GM23248 (cell line): ENCODE measurements at places on chromosomes 11 and 22. TPM values are rescaled to one million over a fixed set of nuclear protein-coding genes. Genes with fewer than 3 reads are reported as not detected.

GRCh38 chr11:114132944-114133394 lies 73.5 kb downstream of the ZBTB16 start:
- peak; percentile 91 for DNase-seq

DNA sequence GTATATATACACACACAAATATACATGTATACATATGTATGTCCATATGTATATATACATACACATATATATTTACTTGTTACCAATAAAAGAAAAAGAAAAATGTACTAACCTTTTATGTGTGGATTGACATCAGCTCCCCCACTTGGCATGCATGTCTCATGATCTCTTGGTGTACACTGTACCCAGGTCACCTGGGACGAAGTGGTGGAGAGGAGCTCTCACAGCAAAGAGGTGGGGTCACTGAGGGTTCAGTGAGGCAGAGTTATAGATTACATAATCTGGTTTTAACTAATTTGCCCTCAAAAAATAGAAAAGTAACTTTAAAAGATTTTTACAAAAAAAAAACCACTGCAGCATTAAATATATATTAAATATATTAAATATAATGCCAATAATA lies 15.5 kb upstream of the USP47 start:
- DNase-seq, result no peak

DNA sequence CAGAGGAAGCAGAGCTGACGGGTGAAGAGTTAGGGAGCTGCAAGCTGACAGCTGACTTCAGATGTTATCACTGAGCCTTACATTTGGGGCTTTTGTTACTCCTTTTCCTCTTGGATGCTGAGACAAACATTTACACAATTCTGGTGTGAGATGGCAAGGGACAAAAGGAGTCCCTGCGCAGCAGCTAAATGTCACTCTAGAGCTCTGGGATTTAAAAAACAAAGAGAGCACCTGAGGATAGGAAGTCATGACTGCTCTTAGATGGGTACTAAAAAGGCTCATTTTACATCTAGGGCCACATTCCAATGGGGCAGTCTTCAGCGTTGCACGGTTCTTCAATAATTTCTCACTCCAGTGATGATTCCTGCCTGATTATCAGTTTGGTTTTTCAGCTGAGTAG lies 204.5 kb downstream of the RAB38 start:
- DNase-seq, result no peak

- DNase-seq, result no peak
These were observed 1237.1 kb downstream of the FAM181B start for GRCh38 chr11:81496601-81497000.

TMEM191C gene
- total RNA-seq, result 0.32 TPM in 1 of 2 replicates, not detected in the other

GRCh38 chr11:119538753-119539152 lies 115.8 kb upstream of the THY1 start:
- DNase-seq, result peak; percentile 61

DNA sequence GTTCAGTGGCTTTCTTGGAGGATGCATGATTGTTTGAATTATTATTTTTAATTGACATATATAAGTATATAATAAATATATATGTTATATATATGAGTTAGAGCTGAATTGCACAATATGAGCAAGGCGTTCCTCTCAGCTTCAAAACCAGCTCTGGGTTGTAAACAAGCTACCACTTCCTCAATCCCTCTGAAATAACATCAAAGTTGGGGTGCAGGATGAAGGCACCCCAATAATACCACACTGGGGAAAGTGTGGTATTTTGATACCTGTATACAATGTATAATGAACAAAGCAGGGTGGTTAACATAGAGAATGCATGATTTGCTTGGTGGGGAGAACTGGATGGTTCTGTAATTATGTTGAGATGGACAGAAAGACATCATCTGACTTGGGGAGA lies 1.7 kb upstream of the SORL1 start:
- DNase-seq, result no peak

DNA sequence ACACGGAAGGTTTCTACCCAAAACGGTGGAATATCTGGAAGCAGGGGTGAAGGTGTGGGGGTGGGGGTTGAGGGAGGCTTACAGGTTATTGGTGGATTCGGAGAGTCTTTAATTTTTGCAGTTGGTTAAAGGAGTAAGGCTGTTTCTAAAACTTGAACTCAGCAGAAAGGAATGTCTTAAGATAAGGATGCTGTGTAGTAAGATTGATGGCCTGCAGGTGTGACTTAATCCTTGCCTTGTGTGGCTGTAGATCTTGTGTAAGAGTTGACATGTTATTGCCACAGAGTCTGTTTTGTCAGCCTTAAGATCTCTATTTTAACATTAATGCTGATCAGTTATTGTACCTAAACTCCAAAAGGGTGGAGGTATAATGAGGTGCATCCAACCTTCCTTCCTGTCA lies 16.4 kb upstream of the OR6M1 start:
- DNase-seq, result no peak

GRCh38 chr22:26648011-26648497 lies 9.3 kb upstream of the MIAT start:
- DNase-seq, result no peak

ZFTA gene
- 16.6 and 23.0 TPM in 2 replicates for total RNA-seq

- peak; percentile 70 for DNase-seq
These were observed 76.9 kb upstream of the TTLL12 start for GRCh38 chr22:43263645-43264514.

OR51B5 gene
- not detected in 2 replicates for total RNA-seq

DNA sequence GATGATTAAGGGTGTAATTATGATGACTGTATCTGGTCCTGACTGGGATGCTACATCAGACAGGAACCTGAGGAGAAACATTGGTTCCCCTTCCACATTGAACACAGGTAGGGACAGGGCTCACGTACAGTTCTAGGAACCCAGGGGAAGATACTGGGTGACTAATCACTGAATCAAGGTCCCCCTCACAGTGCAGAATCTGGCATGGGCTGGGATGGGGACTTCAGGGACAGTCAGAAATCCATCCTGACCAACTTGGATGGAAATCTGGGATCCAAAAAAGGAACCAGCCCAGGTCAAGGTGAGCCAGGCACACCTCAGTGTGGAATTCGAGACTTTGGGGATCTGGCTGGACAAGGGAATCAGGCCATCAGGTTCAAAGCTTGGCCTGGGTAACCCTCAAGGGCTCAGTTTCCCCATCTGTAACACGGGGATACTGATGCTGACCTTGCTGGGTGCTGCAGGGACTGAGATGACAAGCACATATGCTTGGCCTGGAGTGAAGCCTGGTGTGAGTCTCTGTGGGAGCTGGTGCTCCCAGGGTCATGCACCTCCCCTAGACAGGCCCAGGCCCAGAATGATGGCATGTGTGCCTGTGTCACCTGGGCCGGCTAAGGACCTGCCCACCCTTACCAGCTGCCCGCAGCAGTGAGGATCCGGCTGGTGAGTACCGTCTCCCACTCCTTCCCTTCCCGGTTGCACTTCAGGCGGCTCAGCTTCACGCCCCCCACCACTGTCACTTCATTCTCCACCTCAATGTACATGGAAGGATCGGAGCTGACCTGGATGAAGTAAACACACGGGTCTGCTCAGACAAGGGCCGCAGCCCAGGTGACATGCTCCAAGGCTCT lies 67.4 kb upstream of the CLTCL1 start:
- no peak for DNase-seq

- peak; percentile 67 for DNase-seq
These were observed 100.3 kb upstream of the PITPNB start for GRCh38 chr22:28019360-28019759.

- DNase-seq, result no peak
These were observed 183.9 kb upstream of the NCAM1 start for GRCh38 chr11:112777283-112777751.

SULT4A1 gene
- total RNA-seq, result not detected in 2 replicates

DNA sequence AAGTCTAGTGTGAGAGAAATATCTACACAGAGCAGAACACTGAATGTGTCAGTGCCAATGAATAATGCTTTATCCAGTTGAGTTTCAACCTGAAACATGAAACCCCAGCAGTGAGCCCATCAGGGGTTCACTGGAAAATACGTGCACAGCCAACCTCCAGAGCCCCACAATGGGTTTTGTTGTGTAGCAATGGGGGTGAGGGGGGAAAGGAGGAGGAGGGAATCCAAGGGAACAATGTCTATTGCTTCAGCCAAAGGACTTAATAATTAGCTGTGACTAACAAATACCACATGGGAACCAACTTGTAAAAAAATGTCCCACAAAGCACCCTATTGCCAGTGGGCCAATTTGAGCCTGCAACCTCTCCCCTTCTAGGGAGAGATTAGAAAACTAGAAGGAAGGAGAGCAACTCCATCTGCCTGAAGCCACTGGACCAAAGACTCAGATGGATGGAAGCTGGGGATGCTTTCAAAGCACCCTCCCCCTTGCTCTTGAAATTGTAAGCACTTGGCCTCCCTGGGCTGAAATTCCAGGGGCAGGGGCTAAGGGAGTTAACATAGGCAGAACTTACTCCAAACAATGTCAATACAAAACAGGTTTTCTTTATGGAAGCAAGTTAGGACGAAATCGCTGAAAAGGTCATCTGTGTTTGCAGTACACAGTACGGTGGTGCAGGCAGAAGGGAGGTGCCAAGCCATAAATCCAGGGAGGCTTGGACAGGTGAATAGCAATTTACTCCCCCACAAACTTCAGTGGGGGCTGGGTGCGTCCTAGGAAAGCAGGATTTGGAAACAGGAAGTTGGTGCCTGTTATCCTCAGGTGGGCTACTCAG lies 99.8 kb downstream of the ARL14EP start:
- DNase-seq, result no peak

DNA sequence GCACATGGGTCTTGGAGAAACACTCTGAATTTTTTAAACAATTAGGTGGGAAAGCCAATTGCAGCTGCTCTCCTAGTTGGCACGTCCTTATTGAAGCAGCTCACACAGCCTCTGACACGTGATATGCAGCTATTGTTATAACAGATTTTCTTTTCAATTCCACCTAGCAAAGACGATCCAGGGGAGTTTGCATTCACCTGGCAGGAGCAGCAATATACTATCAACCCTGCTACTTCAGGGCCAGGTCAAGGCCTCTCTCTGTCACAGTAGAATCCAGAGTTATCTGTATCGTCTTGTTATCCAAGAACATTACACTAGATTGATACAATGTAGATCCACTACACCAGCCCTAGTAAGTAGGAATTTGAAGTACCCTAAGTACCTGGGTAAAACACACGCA lies 8.3 kb downstream of the KRTAP5-11 start:
- DNase-seq, result no peak

GRCh38 chr11:31779374-31779791 lies 31.7 kb downstream of the PAX6 start:
- peak; percentile 81 for DNase-seq

SLC15A3 gene
- 0.51 and 2.2 TPM in 2 replicates for total RNA-seq

VPREB1 gene
- total RNA-seq, result not detected in 2 replicates

DNA sequence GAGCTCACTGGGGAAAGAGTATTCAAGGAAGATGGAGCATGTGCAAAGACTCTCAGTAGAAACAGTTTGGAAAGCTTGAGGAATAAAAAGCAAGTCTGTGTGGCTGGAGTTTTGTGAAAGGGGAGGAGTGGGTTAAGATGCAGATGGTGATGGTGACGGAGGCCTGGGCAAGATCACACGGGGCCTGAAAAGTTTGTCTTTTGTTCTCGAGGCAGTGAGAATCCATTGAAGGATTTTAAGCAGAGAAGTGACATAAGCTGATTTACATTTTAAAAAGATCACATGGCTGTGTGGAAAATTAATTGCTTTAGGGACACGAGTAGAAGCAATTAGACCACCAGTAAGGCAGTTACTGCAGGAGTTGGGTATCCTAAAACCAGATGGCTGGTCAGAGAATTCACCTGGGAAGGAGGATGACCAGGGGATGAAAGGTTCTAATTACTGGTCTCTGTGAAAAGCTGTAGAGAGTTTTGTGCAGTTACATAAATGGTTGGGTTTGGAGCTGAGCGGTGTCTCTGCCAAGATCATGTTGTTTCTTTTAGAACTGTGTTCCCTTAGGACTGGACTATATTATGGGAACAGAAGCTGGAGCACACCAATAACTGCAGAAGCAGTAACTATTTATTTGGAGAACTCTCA lies 7.1 kb downstream of the RRP8 start:
- DNase-seq, result no peak

GRCh38 chr11:5865826-5866225 lies 8.3 kb upstream of the OR52E8 start:
- DNase-seq, result no peak

DNA sequence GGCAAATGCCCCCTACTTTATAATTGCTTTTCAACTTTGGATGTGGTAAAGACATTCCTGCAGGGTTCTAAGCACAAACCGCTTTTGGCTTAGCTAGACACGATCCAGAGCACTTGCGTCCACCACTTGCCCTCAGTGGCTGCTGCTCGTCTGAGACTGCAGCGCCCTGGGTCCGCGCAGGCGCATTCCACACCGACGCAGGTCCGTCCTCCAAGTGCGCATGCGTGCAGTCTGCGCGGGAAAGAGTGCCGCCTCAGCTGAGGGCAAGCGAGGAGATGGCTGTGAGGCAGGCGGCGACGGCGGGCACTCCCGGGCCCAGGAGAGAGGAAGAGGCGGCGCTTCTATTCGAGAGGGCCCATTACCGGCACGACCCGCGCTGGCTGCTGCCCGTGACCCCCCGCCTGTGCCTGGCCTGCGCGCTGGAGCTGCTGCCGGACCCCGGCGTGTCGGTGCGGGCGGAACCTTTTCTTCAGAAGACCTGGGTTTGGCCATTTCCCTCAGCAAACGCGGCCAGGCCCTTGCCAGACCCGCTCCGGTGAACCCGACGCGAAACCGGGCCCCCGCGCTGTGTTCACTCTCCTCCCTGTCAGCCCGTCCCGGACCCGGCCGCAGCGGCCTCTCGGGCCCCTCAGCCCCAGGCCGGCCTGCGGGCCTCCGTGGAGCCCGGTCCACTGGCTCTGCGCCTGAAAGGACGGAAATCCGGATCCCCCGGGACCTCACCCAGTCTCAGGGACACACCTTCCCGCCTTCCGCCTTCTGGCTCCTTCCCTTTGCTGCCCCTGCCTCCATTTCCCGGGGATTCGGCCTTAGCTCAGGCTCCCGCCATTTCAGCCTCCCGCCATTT lies at the start of gene MEI1:
Gene MEI1, plus strand, starts transcription at position 240 of the 844 bp plus-strand sequence. Its CDS starts 36 bp downstream, at position 276.
- peak; percentile 70 for DNase-seq

DNA sequence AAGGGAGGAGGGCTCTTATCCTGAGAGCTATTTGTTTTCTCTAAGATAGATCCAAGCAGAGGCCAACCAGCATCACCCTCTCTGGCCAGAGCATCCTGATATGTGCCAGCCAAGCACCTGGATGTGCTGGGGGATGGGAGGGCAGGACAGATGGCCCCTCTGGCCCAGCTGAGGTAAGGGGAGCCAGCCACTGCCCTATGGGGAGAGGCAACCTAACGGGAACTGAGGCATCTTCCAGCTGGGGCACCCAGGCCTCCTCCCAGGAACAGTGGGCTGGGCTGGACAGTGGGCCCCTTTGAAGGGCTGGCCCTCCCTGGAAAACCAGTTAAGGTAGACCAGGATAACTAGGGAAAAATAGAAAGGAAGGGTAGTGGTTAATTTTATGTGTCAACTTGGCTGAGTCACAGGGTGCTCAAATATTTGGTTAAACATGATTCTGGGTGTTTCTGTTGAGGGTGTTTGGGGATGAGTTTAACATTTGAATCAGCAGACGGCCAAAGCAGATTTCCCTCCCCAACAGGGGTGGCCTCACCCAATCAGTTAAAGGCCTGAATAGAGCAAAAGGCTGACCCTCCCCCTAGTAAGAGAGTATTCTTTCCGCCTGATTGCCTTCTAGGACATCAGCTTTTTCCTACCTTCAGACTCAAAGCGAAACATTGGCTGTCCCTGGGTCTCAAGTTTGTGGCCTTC lies 595.1 kb downstream of the BUD13 start:
- DNase-seq, result no peak

TRIM29 gene
- total RNA-seq, result 1.4 TPM in 1 of 2 replicates, not detected in the other

BBS1 gene
- total RNA-seq, result 39.1 and 58.8 TPM in 2 replicates

SDHD gene
- 108 and 141 TPM in 2 replicates for total RNA-seq

NPTXR gene
- 2.7 and 4.2 TPM in 2 replicates for total RNA-seq

SGSM1 gene
- total RNA-seq, result not detected in 2 replicates

GRCh38 chr22:23124611-23125511 lies 16.9 kb downstream of the RSPH14 start:
- DNase-seq, result no peak

OOSP4B gene
- total RNA-seq, result not detected in 2 replicates

RAG1 gene
- total RNA-seq, result 0.11 TPM in 1 of 2 replicates, not detected in the other
